Large intestine (tissue), 12 donors: ENCODE measurements at places on chromosomes 2 and 18. TPM values are rescaled to one million over a fixed set of nuclear protein-coding genes. Genes with fewer than 3 reads are reported as not detected.

Gene PCARE
- 0.01 TPM for polyA plus RNA-seq

GRCh38 chr2:182240862-182241371 lies 185.9 kb downstream of the PDE1A start:
- peak; percentile 19 for DNase-seq

- DNase-seq = no peak
Observed at GRCh38 chr18:346600-346999, 78.8 kb upstream of the THOC1 start.

Gene GKN1
- polyA plus RNA-seq = not detected

DNA sequence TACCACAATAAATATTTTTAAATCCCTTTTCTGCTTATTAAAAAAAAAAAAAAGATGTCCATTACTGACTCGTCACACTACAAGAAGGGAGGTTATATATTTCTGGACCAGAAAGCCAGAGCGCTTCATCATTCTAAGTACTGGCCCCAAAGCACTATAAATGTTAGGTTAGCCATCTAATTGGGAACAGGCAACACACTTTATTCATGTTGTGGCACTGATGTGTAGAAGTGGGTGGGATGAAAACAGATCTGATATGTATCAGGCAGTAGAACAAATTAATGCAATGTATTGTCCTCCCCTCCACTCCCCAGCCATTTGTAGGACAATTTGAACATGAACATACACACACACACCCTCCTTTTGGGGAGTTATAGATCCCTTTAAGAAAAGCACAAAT lies 24.4 kb downstream of the LANCL1 start:
- DNase-seq = no peak

- DNase-seq = no peak
Observed at GRCh38 chr2:29224693-29225551, 109.7 kb downstream of the CLIP4 start.

- no peak for DNase-seq
Observed at GRCh38 chr2:223800908-223801307, 36.5 kb downstream of the AP1S3 start.

Gene RGPD3
- 0.24 TPM for polyA plus RNA-seq

Gene ACVR1C
- 25.6 TPM for polyA plus RNA-seq

GRCh38 chr18:32019251-32019948 lies 775 bp downstream of the RNF125 start:
- peak; percentile 52 for DNase-seq
